Trophoblast cell (in vitro differentiated cells and primary cell): ENCODE measurements at places on chromosomes 5 and 9.

DNA sequence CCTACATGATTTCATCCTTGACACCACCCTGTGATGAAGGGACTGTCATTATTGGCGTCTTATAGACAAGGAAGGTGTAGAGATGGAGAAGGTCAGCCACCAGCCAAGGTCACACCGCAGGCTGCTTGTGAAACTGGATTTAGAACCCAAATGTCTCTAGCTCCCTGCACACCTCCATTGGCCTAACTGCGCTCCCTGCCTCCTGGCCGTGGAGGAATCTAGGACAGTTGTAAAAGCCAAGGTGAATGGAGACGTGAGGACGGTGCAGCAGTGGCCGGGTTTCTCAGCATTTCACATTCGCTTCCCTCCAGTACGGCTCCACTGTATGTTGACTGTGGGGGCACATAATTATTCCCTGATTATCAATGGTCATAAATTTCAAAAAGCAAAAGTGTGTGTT, 119.9 kb downstream of the NSG2 start:
- H3K36me3 ChIP-seq: no peaks in the 10 kb centered on the region
- H3K27me3 ChIP-seq: no peaks in the 10 kb centered on the region

DNA sequence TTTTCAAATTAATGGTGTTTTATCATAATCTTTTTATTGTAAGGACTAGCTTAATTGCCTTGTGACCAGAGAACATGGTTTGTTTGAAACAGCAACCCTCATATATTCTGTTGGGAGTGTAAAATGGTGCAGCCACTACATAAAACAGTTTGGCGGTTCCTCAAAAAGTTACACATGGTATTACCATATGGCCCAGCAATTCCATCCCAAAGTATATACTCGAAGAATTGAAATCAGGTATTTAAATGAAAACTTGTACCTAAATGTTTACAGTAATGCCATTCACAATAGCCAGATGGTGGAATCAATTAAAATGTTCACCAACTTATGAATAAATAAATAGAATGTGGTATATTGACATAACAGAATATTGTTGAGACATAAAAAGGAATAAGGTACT, 14.8 kb upstream of the IL33 start:
- H3K27me3 ChIP-seq: no peaks in the 10 kb centered on the region
- no peak overlapping the region for H3K27ac ChIP-seq
- H3K4me1 ChIP-seq: no peaks in the 10 kb centered on the region
- H3K36me3 ChIP-seq: no peaks in the 10 kb centered on the region

DNA sequence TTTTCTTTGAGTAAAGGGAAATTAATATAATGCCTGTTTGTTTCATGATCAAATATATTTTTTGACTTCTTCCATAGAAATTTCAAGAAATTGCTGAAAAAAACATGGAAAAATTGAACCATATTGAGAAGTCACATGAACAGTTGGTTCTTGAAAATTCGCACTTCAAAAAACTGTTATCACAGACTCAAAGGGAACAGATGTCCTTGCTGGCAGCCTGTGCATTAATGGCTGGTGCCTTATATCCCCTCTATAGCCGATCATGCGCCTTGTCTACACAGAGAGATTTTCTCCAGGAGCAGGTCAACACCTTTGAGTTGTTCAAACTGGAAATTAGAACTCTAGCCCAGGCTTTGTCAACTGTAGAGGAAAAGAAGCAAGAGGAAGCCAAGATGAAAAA, 191.4 kb downstream of the CCDC171 start:
- H3K27ac ChIP-seq: no peak overlapping the region
- no peaks in the 10 kb centered on the region for H3K27me3 ChIP-seq
- DNase-seq: no peak

- H3K27me3 ChIP-seq: no peaks in the 10 kb centered on the region
- no peak overlapping the region for H3K27ac ChIP-seq
- H3K4me1 ChIP-seq: peaks cover 18% of the 10 kb centered on the region
- H3K4me3 ChIP-seq: no peak overlapping the region
- no peak for DNase-seq
Measured at GRCh38 chr5:95825495-95825894, 3.0 kb upstream of the GLRX start.

DNA sequence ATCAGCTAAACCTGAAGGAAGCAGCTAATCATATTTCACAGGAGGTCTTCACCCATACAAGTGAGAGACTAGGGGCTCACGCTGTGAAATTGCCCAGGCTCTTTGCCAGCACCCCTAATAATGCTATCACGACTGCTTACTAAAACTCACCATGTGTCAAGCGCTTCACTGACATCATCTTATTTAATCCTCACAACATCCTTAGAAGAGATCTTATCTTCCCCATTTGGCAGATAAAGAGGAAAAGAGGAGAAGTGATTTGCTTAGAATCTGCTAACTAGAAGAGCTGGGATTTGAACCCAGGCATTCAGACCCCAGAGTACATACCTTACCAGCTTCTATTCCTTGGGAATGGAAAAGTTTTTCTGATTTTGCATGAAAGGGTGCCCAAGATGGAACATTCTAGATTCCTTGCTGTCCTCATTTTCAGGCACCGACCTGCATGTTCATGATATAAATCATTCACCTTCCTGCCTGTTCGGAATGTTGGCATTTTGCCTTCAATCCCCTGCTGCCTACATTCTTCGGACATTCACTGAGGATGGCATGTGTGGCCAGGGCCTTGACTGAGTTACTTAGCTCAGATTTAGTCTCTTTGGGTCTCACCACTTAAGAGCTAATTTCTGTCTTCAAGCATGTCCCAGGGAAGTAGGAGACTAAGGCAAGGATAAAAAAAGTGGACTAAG, 88.1 kb downstream of the SH3TC2 start:
- peaks cover 18% of the 10 kb centered on the region for H3K4me1 ChIP-seq
- H3K27ac ChIP-seq: no peak overlapping the region
- no peaks in the 10 kb centered on the region for H3K36me3 ChIP-seq
- no peak overlapping the region for H3K4me3 ChIP-seq
- H3K27me3 ChIP-seq: no peaks in the 10 kb centered on the region

DNA sequence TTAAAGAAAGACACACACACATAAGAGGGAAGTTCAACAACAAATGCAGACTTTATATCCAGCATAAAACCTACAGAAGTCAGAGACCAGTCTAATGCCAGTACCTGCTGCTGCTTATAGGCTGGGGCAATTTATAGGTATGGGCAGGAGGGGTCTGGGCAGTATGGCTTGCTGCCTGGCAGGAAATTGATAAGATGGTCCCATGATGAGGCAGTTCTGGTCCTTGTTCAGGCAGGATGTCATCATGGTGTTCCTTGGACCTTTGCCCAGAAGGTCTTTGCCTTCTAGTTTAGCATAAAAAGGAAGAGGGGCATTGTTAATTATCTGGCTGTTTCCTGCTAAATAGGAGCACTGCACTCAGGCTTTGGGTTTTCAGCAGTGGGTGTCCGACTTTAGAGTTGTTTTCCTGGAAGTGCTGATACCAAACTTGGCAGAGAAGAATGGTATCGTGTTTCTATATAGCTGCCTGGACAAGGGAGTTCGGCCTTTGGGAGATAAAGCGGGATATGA, 10.4 kb upstream of the PDCD1LG2 start:
- H3K36me3 ChIP-seq: no peaks in the 10 kb centered on the region
- H3K27me3 ChIP-seq: no peaks in the 10 kb centered on the region
- no peaks in the 10 kb centered on the region for H3K4me1 ChIP-seq
- H3K27ac ChIP-seq: no peak overlapping the region

GRCh38 chr5:163185315-163185714, 252.1 kb upstream of the CCNG1 start:
- no peaks in the 10 kb centered on the region for H3K4me1 ChIP-seq
- H3K36me3 ChIP-seq: no peaks in the 10 kb centered on the region
- no peak overlapping the region for H3K27ac ChIP-seq
- no peak overlapping the region for H3K4me3 ChIP-seq
- H3K27me3 ChIP-seq: no peaks in the 10 kb centered on the region

- no peak overlapping the region for H3K27ac ChIP-seq
- H3K27me3 ChIP-seq: no peaks in the 10 kb centered on the region
- H3K4me1 ChIP-seq: no peaks in the 10 kb centered on the region
Measured at GRCh38 chr5:50866415-50866814, 200.0 kb downstream of the PARP8 start.

GRCh38 chr5:139262742-139263445, 30.6 kb upstream of the MATR3 start:
- H3K36me3 ChIP-seq: no peaks in the 10 kb centered on the region
- peaks cover 3% of the 10 kb centered on the region for H3K4me1 ChIP-seq
- no peak overlapping the region for H3K27ac ChIP-seq
- H3K4me3 ChIP-seq: no peak overlapping the region

- peak; percentile 95 for DNase-seq
- H3K27ac ChIP-seq: no peak overlapping the region
- H3K27me3 ChIP-seq: no peaks in the 10 kb centered on the region
- no peaks in the 10 kb centered on the region for H3K4me1 ChIP-seq
Measured at GRCh38 chr9:4177970-4178758, 121.7 kb downstream of the GLIS3 start.

DNA sequence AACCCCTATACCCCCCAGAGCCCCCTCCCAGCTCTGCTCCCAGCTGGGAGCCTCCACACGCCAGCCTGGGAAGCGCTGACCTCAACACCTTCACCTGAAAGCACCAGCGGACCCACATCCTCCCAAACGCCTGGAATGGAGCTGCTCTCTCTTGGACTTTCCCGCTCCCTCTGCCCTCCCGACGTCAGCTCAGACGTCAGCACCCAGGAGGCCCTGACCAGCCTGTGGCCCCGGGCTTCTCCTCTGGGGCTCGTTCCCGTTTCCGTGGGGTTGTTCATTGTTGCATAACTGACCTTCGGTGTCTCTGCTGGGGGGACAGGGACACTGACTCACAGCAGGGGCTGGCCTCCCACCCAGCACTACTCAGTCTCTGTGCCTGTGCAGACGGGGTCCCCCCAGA, 35.0 kb upstream of the SLC6A3 start:
- H3K4me1 ChIP-seq: no peaks in the 10 kb centered on the region
- no peaks in the 10 kb centered on the region for H3K27me3 ChIP-seq
- peak; percentile 92 for DNase-seq

GRCh38 chr9:88741335-88741734, 206.4 kb downstream of the NXNL2 start:
- no peaks in the 10 kb centered on the region for H3K36me3 ChIP-seq
- no peaks in the 10 kb centered on the region for H3K27me3 ChIP-seq
- DNase-seq: peak; percentile 29
- peaks cover 15% of the 10 kb centered on the region for H3K4me1 ChIP-seq

- H3K36me3 ChIP-seq: peaks cover 16% of the 10 kb centered on the region
- H3K4me3 ChIP-seq: no peak overlapping the region
- H3K27me3 ChIP-seq: no peaks in the 10 kb centered on the region
- no peak for DNase-seq
- peak overlapping the region; percentile 90 for H3K27ac ChIP-seq
Measured at GRCh38 chr5:16735101-16736060, 118.6 kb upstream of the RETREG1 start.

GRCh38 chr5:136108180-136108611, 24.4 kb upstream of the SMAD5 start:
- H3K4me1 ChIP-seq: peaks cover 2% of the 10 kb centered on the region
- no peak overlapping the region for H3K4me3 ChIP-seq
- H3K27me3 ChIP-seq: no peaks in the 10 kb centered on the region
- DNase-seq: no peak
- no peaks in the 10 kb centered on the region for H3K36me3 ChIP-seq
- no peak overlapping the region for H3K27ac ChIP-seq

DNA sequence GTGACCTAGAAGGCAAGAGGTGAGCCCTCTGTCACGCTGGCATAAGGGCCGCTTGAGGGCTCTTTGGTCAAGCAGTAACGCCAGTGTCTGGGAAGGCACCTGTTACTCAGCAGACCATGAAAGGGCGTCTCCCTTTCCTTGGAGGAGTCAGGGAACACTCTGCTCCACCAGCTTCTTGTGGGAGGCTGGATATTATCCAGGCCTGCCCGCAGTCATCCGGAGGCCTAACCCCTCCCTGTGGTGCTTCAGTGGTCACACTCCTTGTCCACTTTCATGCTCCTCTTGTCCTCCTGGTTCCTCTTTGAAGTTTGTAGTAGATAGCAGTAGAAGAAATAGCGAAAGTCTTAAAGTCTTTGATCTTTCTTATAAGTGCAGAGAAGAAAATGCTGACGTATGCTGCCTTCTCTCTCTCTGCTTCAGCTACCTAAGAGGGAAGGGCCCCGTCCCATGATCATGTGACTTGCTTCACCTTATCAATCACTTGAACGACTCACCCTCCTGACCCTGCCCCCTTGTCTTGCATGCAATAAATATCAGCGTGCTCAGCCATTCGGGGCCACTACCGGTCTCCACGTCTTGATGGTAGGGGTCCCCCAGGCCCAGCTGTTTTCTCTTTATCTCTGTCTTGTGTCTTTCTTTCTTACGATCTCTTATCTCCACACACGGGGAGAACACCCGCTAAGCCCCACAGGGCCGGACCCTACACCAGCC, 16.7 kb upstream of the SCGB3A1 start:
- no peaks in the 10 kb centered on the region for H3K4me1 ChIP-seq
- H3K36me3 ChIP-seq: no peaks in the 10 kb centered on the region
- no peak overlapping the region for H3K27ac ChIP-seq
- no peak overlapping the region for H3K4me3 ChIP-seq

DNA sequence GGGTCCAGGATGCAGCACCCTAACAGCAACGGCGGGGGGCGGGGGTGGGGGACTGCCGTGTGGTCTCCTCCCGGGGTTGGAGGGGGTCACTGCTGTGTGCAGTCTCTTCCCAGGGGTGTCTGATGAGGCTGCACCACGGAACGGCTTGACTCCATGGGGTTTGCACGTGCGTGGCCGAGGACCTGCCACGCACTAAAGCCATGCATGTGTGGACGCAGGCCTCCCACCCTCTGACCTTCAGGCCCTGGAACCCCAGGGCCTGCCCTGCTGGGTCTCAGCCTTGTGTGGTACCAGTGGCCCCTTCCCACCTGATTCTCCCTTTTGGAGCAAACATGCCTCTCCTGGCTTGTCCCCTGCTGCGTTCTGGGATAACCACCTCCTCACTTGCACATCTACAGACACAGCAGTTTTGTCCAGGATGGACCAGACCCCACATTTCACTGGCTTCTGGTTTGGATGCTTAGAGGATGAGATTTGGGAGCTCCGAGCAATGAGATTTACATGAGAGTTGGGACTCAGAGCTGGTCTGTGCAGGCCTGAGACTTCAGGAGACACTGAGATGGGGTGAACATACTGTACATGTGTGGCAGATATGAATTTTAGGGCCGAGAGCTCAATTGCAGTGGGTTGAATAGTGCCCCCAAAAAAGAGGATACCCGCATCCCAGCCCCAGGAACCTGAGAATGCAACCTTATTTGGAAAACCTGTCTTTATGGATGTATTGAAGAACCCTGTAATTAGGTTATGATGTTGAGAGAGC, 45.8 kb downstream of the SLC12A7 start:
- no peak for DNase-seq
- H3K27ac ChIP-seq: no peak overlapping the region
- H3K27me3 ChIP-seq: no peaks in the 10 kb centered on the region
- H3K36me3 ChIP-seq: peaks cover 7% of the 10 kb centered on the region
- H3K4me3 ChIP-seq: no peak overlapping the region
- H3K4me1 ChIP-seq: no peaks in the 10 kb centered on the region

DNA sequence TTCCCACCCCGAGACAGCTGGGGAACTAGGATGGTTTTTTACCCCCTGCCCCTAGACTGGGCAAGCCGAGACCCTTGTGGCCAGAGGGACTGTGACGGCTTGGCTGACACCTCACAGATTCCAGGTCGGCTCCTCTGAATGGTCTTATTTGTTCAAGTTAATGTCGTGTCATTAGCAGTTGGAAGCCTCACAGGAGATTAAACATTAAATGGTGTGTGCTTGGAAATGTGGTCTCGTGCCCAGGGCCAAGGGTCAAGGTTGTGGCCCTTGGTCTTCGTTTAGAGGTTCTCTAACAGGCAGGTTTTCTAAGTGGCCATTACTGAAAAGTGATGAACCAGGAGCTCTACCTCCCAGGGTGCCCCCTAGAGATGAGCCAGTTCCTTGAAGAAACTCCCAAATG, 61.2 kb upstream of the RXRA start:
- H3K4me1 ChIP-seq: no peaks in the 10 kb centered on the region
- H3K36me3 ChIP-seq: no peaks in the 10 kb centered on the region
- no peak overlapping the region for H3K27ac ChIP-seq
- no peak for DNase-seq
- no peak overlapping the region for H3K4me3 ChIP-seq
